Ovary (tissue), 10 donors: ENCODE measurements at places on chromosomes 6 and 20. TPM values are rescaled to one million over a fixed set of nuclear protein-coding genes. Genes with fewer than 3 reads are reported as not detected.

DNA sequence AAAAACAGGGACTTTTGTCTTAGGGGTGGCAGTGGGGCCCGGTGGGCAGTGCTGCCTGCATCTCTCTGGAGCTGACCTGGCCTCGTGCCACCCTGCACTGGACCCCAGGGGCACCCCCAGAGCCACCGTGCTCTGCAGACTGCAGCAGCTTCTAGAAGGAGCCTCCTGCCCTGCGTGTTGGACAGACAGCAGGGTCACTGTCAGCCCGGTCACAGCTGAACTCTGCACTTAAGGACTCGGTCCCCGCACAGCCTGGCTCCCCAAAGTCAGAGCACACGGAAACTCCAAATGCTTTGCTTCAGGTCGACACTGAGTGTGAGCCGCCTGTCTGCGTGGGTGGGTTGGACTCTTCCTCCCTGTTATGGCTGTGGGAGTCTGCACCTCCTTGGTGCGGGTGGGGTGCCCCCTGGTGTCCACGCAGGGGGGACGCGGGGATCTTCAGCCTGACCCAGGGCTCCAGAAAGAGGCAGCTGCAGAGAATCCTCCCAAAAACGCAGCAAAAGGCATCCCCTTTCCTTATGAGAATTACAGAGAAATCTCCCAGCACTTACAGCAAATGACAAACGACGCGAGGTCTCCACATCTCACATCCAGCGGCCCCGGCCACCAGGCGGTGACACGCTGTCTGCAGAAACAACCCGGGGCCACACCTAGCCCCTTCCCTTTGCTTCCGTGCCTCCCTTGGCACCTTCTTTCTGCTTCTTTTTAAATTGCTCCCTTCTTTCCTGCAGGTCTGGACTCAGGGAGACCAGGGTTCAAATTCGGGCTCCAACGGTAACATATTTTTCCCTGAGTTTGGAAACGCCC lies 36.3 kb upstream of the DACT2 start:
- no peaks in the 10 kb centered on the region for H3K4me1 ChIP-seq
- no peak overlapping the region for H3K27ac ChIP-seq
- DNase-seq, result no peak
- H3K4me3 ChIP-seq, result no peak overlapping the region

GRCh38 chr6:90121982-90122381 lies 174.7 kb downstream of the BACH2 start:
- H3K4me1 ChIP-seq, result no peaks in the 10 kb centered on the region
- no peak overlapping the region for H3K27ac ChIP-seq
- no peaks in the 10 kb centered on the region for H3K36me3 ChIP-seq
- H3K27me3 ChIP-seq, result no peaks in the 10 kb centered on the region
- no peak for DNase-seq
- H3K4me3 ChIP-seq, result no peak overlapping the region

- H3K36me3 ChIP-seq, result no peaks in the 10 kb centered on the region
- no peak overlapping the region for H3K27ac ChIP-seq
- H3K4me3 ChIP-seq, result no peak overlapping the region
- H3K27me3 ChIP-seq, result no peaks in the 10 kb centered on the region
- no peak for DNase-seq
- H3K4me1 ChIP-seq, result no peaks in the 10 kb centered on the region
Measured at GRCh38 chr20:62437496-62437895, 10.2 kb upstream of the RBBP8NL start.

DNA sequence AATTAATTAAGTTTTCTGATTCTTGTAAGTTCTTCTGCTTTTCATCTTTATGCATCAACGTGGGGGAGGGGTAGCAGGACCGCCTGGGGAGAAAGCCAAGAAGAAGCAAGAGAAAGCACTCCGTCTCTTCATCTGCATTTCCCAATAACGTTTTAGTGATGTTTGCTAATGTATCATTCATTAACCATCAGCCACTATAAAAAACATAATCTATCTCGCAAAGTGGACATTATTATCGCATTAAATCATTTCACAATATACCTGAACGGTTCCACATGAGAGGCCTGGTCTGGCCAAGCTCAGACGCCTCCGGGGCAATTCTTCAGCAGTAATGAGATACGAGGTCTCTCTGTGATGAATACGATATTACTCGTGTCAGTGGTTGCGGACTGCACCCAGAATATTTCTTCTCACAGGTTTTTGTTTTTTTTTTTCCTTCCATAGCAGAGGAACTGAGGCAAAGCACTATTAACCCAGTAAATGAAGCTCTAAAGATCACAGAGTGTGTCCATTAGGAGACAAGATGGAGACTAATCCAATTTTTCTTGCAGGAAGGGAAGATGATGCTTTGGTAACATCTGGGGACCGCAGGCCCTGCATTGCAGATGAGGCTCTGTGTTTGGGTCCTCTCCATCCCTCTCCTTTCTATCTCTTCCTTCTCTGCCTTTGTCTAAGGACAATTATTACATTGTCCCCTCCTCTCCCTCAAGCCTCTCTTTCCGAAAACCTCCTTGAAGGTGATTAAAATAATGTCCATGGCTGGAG lies 156.1 kb downstream of the SLC35B3 start:
- H3K27me3 ChIP-seq, result no peaks in the 10 kb centered on the region
- H3K4me3 ChIP-seq, result no peak overlapping the region
- no peaks in the 10 kb centered on the region for H3K36me3 ChIP-seq
- DNase-seq, result no peak
- H3K27ac ChIP-seq, result no peak overlapping the region
- H3K4me1 ChIP-seq, result no peaks in the 10 kb centered on the region

DNA sequence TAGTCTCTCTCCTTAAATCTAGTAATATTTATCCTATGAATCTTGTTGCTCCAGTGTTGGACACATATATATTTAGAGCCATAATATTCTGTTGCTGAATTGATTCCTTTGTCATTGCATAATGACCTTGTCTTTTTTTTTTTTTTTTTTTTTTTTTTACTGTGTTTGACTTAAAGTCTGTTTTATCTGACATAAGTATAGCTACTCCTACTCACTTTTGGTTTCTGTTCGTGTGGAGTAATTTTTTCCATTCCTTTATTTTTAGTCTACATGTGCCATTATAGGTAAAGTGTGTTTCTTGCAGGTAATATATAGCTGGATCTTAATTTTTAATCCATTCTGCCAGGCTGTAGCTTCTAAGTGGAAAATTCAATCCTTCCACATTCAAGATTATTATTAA lies 166.5 kb downstream of the GMDS start:
- H3K27me3 ChIP-seq, result no peaks in the 10 kb centered on the region
- no peak overlapping the region for H3K4me3 ChIP-seq
- H3K4me1 ChIP-seq, result no peaks in the 10 kb centered on the region

DNA sequence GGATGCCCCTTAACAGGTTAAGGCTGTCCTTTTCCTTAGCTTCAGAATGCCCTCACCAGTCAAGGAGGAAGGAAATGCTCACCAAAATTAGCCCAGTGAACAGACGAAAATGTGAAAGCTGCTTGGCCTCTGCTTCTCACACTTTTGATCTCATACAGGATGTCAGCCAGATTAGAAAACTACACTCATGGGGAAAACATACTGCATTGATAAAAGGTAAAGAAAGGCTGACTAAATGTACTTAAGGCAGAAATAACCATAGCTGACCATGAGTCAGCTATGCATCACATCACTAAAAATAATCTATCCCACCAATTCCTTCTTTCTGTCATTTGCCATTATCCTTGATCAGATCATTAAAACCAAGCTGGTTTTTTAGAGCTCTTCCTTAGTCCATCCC lies 198.4 kb upstream of the TENT5A start:
- no peaks in the 10 kb centered on the region for H3K27me3 ChIP-seq
- DNase-seq, result no peak
- no peak overlapping the region for H3K4me3 ChIP-seq
- H3K4me1 ChIP-seq, result no peaks in the 10 kb centered on the region

DNA sequence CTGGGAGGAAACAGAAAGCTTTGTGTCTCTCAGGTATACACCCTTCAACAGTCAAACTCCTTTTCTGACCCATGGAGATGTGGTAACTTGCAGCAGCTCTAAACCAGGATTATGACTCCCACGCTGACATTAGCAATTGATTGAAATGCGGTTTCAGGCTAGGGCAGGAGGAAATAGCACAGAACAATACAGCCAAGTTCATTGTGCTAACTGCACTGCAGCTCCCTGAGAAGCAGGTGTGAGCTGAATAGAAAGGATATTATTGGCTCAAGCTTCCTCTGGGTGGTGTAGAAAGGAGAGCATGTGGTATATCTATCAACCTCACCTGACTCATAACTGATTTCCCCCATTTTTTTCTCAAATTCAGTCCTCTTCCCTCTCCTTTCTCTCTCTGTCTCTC lies 612.3 kb upstream of the BTBD3 start:
- no peaks in the 10 kb centered on the region for H3K27me3 ChIP-seq
- H3K4me1 ChIP-seq, result no peaks in the 10 kb centered on the region
- H3K4me3 ChIP-seq, result no peak overlapping the region
- no peak overlapping the region for H3K27ac ChIP-seq
- no peak for DNase-seq

GRCh38 chr20:44125332-44126127 lies 61.5 kb downstream of the JPH2 start:
- no peak for DNase-seq
- H3K27me3 ChIP-seq, result no peaks in the 10 kb centered on the region
- no peaks in the 10 kb centered on the region for H3K36me3 ChIP-seq
- no peak overlapping the region for H3K27ac ChIP-seq

DNA sequence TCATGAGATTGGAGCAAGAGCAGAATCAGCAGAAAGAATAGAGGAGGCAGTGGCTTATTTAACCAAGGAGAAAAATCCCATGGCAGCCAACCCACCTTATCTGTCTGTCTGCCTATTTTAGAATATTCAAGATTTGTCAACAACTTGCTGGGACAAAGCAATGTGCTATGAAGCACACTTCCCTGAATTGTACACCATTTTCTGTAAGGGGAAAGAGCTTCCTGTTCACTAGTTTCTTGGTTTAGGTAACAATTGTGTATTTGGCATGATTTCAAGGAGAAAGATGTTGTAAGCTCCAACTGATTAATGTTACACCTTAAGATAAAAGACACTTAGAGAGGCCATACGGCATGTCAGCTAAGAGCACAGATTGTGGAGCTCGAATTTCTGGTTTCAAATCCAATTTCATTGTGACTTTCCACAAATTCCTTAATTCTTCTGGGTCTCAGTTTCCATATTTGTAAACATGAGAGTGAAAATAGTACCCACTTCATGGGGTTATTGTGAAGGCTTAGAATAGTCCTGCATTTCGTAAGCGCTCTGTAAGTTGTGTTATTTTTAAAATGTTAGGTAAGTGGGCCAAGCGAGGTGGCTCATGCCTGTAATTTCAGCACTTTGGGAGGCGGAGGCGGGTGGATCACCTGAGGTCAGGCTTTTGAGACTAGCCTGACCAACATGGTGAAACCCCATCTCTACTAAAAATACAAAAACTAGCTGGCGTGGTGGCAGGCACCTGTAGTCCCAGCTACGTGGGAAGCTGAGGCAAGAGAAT lies 4.8 kb upstream of the MUC22 start:
- H3K27ac ChIP-seq, result no peak overlapping the region
- no peaks in the 10 kb centered on the region for H3K27me3 ChIP-seq
- no peak for DNase-seq
- H3K36me3 ChIP-seq, result no peaks in the 10 kb centered on the region
- no peaks in the 10 kb centered on the region for H3K4me1 ChIP-seq

GRCh38 chr20:9068841-9069663 lies at the start of gene PLCB4:
TSS of gene PLCB4 (plus strand) at chr20:9069087. CDS start at chr20:9307815, 238,728 bp downstream.
- peak within 1 kb of the TSS; percentile 33 for H3K27ac ChIP-seq
- no peaks in the 10 kb centered on the region for H3K27me3 ChIP-seq
- peaks cover 2% of the 10 kb centered on the region for H3K4me1 ChIP-seq
- no peaks in the 10 kb centered on the region for H3K36me3 ChIP-seq
- DNase-seq, result peak; percentile 28

GRCh38 chr6:473356-473755 lies 81.8 kb downstream of the IRF4 start:
- no peaks in the 10 kb centered on the region for H3K27me3 ChIP-seq
- no peak overlapping the region for H3K4me3 ChIP-seq
- no peak for DNase-seq
- H3K36me3 ChIP-seq, result no peaks in the 10 kb centered on the region
- no peaks in the 10 kb centered on the region for H3K4me1 ChIP-seq

DNA sequence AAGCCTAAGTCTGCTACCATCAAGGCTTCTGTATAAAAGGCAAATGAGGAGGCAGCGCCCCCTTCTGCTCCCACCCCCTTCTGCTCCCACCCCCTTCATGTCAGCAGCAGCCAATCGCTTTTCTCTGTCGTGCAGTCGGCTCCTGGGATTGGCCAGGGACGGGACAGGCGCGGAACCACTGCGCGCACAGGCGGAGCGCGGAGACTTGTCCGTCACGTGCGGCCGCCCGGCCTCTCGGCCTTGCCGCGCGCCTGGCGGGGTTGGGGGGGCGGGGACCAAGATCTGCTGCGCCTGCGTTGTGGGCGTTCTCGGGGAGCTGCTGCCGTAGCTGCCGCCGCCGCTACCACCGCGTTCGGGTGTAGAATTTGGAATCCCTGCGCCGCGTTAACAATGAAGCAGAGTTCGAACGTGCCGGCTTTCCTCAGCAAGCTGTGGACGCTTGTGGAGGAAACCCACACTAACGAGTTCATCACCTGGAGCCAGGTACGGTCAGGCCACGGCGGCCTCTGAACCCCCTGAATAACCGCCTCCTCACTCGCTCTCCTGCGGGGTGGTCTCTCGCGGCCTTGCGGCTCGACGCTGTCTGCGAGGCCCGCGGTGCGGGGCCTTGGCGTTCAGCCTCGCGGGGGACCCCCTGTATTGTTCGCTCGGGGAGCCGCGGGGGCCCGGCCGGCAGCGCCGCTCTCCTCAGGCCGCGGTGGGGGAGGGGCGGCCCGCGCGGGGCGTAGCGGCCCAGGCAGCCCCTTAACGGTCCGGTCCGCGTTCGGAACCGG lies at the start of gene HSF2:
TSS of gene HSF2 (plus strand) at position 305 of the 773 bp plus-strand sequence. CDS start at position 391, 86 bp downstream.
- no peaks in the 10 kb centered on the region for H3K36me3 ChIP-seq
- peaks cover 4% of the 10 kb centered on the region for H3K4me1 ChIP-seq
- H3K27ac ChIP-seq, result peak within 1 kb of the TSS; percentile 87
- H3K27me3 ChIP-seq, result no peaks in the 10 kb centered on the region

GRCh38 chr20:58603721-58604120 lies 47.4 kb upstream of the STX16 start:
- H3K4me1 ChIP-seq, result peaks cover 3% of the 10 kb centered on the region
- H3K27ac ChIP-seq, result no peak overlapping the region
- no peak for DNase-seq
- H3K4me3 ChIP-seq, result no peak overlapping the region

DNA sequence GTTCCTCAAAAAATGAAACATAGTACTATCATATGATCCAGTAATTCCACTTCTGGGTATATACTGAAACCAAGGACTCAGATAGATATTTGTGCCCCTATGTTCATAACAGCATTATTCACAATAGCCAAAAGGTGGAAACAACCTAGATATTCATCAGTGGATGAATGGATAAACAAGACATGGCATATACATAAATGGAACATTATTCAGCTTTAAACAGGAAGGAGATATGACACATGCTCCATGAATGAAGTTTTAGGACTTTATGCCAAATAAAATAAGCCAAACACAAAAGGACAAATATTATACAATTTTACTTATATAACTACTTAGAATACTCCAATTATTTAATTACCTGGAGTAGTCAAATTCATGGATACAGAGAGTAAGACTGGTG lies 16.4 kb downstream of the PLCB1 start:
- H3K4me1 ChIP-seq, result no peaks in the 10 kb centered on the region
- H3K36me3 ChIP-seq, result no peaks in the 10 kb centered on the region
- H3K27me3 ChIP-seq, result no peaks in the 10 kb centered on the region

- H3K4me3 ChIP-seq, result no peak overlapping the region
- DNase-seq, result peak; percentile 55
- H3K36me3 ChIP-seq, result no peaks in the 10 kb centered on the region
- peaks cover 4% of the 10 kb centered on the region for H3K4me1 ChIP-seq
- H3K27me3 ChIP-seq, result no peaks in the 10 kb centered on the region
Measured at GRCh38 chr20:38152621-38153221, 12.3 kb downstream of the TGM2 start.

PDE10A gene
- 37.4 TPM for total RNA-seq

CDSN gene
- total RNA-seq, result not detected

KIAA0408 gene
- total RNA-seq, result 4.0 TPM

SIGLEC1 gene
- 3.4 TPM for total RNA-seq

ARG1 gene
- 0.20 TPM for total RNA-seq

BPIFA1 gene
- total RNA-seq, result not detected

TUBB2B gene
- 0.76 TPM for total RNA-seq
